ENCODE measurements at places on chromosomes 2 and 18.

GRCh38 chr2:3079959-3080948, 297.4 kb downstream of the EIPR1 start:
- no peak for DNase-seq

GRCh38 chr18:4750393-4751346, 295.6 kb upstream of the DLGAP1 start:
- no peak for DNase-seq

DNA sequence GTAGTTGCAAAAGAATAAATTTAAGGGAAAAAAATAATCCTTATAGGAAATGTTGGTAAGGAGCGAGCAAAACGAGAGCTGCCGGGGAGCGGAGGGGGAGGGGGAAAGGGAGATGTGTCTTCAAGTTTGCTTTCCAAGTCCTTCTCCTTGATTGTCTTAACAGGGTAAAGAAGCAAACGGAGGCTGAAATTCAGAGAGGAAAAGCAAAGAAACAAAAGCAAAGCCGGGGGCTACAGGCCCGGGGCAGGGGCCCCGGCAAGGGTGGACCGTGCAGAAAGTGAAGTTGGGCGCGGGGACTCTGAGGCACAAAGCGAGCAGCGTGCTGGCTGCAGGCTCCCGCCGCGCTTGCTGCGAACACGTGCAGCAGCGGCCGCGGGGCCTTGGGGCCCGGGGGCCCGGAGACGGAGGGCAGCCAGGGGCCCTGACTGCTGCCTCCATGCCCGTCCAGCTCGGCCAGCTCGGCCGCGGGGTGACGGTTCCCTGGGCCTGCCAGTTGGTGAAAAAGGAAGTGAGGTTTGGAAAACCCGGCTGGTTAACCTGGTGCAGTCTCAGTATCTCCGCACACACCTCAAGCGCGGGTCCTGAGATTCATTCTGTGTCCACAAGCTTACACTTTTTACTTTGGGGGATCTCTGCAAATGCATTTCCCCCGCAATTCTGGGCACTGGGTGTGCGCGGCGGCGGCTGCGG, 4.1 kb downstream of the BCL11A start:
- no peak for DNase-seq

DNA sequence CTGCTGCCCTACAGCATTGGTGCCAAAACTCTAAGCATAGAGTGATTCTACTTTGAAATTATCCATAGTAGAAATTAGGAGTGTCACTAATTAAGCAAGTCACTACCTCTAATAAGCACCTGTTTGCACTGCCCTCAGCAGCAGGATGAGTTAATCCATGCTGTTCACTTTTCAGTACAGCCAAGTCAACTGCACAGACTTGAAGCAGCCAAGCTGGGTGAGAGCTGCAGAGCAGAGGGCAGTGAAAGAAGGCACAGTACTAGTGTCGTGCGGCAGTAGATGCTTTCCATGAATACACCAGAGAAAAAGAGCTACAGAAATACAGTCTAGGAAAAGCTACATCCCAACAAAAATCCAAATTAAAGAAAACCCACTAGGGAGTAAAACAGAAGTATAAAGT, 98.6 kb downstream of the RAPH1 start:
- no peak for DNase-seq

GRCh38 chr2:81093031-81093430, 788.5 kb upstream of the LRRTM1 start:
- DNase-seq: no peak

DNA sequence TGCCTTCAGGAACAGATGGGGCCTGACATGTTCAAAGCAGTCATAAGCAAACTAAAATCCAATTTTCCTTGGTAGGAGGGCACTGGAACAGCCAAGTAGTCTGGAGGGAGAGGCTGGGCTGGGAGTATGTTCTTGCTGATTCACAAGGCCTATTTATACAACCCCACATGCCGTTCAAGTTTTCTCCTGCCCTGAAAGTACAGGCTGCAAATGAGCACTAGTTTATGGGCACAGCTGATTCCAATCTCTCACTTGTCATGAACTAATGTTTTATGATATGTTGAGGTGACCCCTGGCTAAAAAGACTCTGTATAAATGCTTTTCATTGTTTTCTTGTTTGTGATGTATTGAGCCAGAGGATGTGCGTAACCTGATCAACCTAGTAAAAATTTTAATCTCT, 183.4 kb upstream of the SRD5A2 start:
- DNase-seq: no peak

DNA sequence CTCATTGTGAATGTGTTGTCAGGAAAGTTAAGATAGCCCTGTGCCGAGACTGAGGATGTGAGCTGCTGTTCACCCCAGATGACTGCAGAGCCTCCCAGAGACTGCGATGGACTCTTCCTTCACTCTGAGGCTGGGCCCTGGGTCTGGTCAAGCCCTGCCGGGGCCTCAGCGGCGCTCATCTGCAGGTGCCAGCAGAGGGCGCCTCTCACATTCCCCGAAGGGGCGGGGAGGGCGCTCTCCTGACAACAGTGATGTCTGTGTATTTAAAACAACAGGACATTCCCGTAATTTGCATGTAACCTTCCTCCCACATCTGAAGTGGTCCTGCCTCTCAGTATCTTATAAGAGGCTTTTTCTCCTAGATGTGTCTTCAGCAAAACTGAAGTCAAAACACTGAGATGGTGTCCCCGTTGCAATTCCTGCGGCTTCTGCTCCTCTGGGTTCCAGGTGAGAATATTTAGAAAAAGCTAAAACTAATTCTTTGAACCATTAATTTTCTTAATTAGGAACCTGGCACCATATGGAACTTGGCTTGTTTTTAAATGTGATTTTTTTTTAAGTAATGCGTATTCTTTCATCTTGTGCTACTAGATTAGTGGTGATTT, 1377.9 kb downstream of the RPIA start:
- no peak for DNase-seq

DNA sequence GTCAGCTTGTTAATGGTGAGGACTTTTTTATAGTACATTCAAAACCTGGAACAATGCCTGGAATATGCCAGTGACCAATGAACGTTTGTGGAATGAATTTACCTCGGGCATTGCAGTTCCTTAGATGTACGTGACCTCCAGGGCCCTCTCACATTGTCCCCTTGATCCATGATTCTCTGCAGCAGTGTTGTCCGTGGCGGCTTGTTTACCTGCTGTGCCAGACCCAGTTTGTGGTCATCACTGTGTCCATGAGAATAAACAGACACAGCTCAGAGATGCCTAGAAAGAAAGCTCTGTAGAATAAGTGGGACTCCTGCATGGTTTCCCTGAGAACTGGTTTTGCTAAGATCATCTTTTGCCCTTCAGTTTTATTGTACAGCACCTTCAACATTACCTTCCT, 1132.2 kb downstream of the DPP10 start:
- no peak for DNase-seq

All from hematopoietic multipotent progenitor cell treated with erythropoietin and hydrocortisone succinate and interleukin-3 and kit ligand, for 15 days (in vitro differentiated cells).